ENCODE measurements at places on chromosomes 5 and 9.
A peak's percentile ranks its signal among the peaks of the same experiment; 100 is the strongest.

DNA sequence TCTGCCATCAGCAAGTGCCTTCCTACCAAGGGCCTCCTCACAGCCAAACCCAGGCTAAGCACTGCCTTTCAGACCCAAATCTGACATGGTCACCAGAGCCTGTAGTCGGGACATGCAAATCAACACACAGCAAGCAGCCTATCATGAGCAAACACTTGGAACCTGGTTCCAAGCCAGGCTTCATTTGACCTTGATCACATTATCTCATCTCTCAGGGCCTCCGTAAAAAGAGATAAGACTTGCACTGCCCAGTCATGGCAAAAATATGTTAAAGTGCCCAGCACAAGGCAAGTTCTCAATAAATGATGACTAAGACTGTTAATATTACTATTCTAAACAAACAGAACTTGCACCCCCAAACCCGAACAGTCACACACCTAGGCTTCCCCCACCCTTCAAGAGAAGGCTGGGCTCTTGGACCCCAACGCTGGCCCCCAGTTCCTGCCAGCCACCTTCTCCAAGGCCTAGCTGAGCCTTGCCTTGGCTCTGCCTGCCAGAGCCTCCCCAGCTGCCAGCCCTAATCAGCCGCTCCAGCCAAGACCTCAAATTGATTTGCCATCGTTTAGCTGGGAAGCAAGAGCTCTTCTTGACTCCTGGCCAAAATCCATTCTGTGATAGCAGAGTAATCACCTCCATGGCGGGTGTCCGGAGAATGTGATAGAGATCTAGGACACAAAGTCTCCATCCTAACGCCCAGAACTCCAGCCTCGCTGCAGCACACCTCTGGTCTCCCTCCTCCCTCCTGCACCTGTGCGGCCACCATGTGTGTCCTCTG lies 18.7 kb downstream of the CPLX2 start:
- no peak for DNase-seq

- no peak for DNase-seq
These were observed 1.3 kb upstream of the PARP8 start for GRCh38 chr5:50665091-50665490.

- DNase-seq = no peak
These were observed 289.9 kb upstream of the SMC2 start for GRCh38 chr9:103804077-103804735.

GRCh38 chr9:26706223-26706622 lies 186.4 kb downstream of the CAAP1 start:
- no peak for DNase-seq

DNA sequence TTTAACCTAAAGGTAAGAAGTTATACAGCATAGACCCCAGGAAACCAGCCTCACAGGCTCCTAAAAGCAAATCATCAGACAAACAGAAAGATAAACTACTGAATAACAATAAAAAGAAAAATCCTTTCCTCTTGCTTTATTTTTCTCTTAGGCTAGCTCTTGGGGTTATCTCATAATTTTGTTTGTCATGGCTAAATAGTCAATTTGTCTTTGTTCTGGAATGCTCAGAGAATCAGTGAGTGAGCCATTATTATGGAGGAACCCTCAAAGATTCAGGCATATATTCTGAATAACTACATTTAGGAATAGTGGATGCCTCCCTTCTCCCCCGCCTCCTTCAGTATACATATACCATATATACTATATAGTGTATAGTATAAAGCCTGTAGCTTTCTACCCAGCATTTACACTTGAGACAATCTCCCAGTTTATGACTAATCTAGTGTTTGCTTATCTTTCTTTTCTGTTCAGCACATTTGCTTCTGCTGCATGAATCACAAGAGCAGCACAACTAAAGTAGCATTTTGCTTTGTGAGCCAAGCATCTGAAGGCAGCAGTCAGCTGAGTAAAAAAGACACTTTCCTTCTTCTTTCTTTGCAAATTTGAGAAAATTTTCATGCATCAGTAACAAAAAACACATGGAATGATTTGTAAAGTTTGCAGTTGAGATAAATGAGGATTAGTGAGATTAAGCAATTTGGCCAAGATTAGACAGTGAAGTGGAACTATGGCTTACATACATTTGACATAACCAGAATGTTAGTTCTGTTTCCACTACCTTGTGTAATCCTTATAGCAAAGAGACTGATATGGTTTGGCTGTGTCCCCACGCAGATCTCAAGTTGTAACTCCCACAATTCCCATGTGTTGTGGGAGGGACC lies 45.3 kb upstream of the PPP3R2 start:
- no peak for DNase-seq

DNA sequence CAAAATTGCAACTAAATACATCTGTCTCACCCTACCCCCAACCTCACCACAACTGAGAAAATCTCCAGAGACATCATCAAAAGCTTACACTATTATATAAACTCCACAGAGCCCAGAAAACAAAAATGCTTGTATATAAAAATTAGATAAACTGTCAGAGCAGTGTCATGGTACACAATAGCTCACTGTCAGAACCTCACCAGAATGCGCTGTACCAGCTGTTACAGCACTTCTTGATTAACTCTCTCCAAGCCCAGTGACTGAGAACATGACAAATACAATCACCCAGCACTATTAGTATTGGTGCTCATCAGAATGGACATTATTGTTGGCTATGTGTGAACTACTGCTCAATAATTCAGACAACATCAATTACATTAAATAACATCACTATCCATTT lies 65.7 kb downstream of the ZDHHC21 start:
- DNase-seq = peak; percentile 27

DNA sequence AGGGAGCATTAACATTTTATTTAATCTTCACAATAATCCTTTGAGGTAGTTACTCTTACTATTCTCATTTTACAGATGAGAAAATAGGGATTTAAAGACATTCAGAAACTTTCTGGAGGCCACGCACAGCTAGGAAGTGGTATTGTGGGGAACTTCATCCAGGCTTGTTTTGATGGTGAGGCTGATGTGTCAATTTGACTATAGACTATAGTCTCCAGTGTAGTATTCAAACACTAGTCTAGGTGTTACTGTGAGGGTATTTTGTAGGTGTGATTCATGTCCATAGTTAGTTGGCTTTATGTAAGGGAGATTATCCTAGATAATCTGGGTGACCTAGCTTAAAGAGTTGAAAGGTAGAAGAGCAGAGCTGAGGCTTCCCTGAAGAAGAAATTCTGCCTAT lies 54.1 kb upstream of the ELL2 start:
- no peak for DNase-seq

GRCh38 chr9:134514503-134514902 lies 127.1 kb upstream of the COL5A1 start:
- no peak for DNase-seq

GRCh38 chr9:10108815-10109214 lies 504.0 kb downstream of the PTPRD start:
- no peak for DNase-seq

- peak; percentile 56 for DNase-seq
These were observed 294.7 kb upstream of the DMRT1 start for GRCh38 chr9:546797-547223.

GRCh38 chr5:137888863-137889759 lies at the start of gene PKD2L2:
Gene PKD2L2, plus strand, starts transcription at chr5:137889457. Its CDS starts 35 bp downstream, at chr5:137889492.
- DNase-seq = peak; percentile 86

GRCh38 chr5:39138892-39139291 lies 64.7 kb upstream of the RICTOR start:
- no peak for DNase-seq

- peak; percentile 76 for DNase-seq
These were observed 299.4 kb upstream of the RASA1 start for GRCh38 chr5:86968301-86968753.

- no peak for DNase-seq
These were observed 28.8 kb downstream of the PPP2R2B start for GRCh38 chr5:146849694-146850303.

GRCh38 chr5:156934450-156935211 lies 28.4 kb downstream of the TIMD4 start:
- peak; percentile 3 for DNase-seq

DNA sequence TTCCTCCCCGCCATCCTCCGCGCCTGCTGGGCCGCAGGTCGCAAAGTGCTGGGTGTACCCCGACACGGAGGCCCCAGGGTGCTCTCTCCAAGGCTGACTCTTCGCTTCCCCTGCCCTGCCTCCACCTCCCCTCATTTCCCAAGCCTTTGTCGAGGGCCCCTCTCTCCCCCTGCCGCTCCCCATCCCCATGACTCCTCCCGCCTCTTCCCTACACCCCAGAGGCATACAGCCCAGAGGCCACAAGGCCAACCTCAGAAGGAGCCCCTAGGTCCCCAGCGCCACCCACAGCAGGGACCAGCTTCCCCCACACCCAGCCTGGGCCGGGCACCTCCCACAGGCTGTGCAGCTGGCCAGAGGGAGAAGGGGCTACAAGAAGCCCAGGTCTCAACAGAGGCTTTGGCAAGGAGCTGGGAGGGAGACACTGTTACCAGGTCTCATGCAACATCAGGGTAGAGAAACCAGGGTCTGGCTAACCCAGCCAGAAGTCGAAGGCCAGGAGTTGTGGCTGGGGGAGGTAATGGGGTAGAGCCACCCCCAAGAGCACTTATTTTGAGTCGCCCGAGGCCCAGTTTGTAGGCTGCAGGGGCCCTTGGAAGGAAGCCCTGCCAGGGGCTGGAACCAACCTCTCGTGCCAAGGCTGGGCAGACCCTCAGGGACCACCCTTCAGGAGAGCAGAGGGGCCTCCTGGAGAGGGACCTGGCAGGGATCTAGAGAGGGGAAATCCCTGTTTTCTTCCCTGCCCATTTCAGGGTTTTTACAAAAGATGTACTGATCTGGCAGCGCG lies 24.5 kb upstream of the SARDH start:
- no peak for DNase-seq

DNA sequence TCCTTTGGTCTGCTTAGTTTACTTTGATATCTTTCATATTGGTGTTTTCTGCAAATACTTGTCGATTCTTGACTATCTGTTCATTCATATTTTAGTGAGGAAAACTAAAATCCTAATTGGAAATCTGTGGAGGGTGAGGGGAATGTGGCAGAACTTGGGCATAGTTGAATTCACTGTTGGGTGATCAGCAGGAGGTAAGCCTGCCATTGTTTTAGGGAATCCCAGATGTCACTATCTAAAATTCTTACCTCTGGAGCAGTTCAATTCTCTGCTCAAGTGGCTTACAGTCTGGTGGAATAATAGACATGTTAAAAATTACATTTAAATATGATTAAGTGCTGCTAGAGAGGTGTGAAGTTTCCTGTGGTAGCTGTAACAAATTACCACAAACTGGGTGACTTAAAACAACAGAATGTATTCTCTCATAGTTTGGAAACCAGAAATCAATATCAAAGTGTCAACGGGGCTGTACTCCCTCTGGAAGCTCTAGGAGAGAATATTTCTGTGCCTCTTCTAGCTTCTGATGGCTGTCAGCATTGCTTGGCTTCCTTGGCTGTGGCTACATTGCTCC lies 90.3 kb upstream of the GCNT4 start:
- DNase-seq = no peak

DNA sequence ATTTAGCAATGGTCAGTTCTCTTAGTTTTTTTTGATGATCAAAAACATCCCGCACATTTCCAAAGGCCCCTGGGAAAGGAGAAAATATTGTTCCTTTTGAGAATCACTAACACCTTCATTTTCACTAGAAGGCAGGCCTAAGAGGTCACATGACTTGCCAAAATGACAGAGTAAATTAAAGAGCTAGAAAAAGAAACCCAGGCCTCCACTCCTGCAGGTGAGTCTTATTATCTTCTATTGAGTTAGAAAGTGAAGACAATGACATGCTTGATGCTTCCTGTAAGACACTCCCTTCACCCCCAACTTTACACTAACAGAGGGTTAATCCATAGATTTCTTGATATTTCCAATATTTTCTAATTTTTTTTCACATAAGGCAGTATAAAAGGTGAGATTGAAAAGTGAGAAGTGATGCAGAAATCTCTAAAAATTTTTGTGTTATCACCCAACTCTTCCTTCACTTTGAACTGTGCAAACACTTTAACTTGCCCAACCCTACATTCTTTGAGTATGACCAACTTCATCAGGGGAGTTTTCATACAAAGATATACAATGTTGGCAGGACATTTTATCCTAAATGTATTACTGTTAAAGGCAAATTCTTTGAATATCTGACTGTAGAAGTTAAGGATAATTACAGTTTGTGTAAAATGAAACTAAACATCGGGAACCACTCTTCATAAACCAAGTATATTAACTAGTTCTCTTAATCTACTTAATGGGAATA lies 57.1 kb downstream of the SUB1 start:
- DNase-seq = no peak

DNA sequence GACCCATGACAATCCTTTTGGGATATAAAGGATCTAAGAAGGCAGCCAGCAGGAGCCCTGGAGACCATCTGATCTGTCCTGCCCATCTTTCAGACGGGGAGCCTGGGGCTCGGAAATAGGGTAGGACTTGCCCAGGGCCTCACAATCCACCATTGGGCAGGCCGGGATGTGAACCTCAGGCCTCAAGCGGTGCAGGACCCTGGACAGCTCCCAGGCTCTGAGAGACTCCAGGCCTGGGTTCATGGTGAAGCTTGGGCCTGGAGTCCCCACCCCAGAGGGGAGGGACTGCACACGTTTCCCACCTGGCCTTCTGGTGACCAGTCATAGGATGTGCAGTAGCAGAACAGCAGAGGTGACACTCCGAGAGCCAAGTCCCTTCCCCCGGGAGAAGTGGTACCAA lies 36.6 kb upstream of the RAPGEF1 start:
- no peak for DNase-seq

Data from G401 (cell line).